ENCODE measurements at places on chromosomes 16 and 17.

- no peak for DNase-seq
Observed at GRCh38 chr16:20833086-20833485, 26.8 kb downstream of the REXO5 start.

- no peak for DNase-seq
Observed at GRCh38 chr17:17669580-17670235, 11.6 kb upstream of the RAI1 start.

DNA sequence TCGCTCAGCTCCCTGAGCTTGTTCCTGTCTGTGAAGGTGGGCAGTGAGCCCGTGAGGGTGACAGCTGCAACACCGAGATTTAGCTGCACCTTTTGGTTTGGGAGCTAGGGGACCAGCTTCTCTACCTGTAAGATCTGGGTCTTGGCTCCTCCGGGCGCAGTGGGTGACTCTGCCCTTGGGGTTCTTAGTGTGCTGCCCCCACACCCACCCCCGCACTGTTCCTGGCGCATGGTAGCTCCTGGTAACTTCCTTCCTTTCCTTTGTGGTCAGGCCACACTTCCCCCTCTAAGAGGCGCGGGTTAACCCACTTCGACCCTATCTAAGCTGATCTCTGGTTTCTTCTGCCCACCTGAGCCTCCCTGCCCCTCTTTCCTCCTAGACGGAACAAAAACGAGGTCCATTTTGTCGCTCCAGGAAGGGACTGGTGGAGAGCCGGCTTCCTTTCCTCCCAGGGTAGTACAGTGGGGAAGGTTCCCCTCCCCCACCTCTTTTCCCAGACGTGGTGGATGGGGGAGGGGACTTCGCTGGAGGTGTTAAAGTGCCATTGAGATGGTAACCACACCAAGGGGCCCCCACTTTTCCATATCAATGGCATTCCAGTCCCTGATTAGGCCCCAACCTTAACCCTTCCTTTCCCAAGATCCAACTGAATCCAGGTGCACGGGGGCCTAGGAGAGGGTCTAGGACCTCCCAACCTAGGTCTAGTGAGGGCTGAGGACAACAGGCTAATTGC is 4.6 kb upstream of the CLDN9 start:
- DNase-seq, result peak; percentile 23

GRCh38 chr17:16106161-16106891 is 106.7 kb downstream of the TTC19 start:
- DNase-seq, result no peak

- DNase-seq, result no peak
Observed at GRCh38 chr16:12272264-12272663, 295.7 kb downstream of the SNX29 start.

- DNase-seq, result no peak
Observed at GRCh38 chr17:13405807-13406206, 195.9 kb downstream of the HS3ST3A1 start.

DNA sequence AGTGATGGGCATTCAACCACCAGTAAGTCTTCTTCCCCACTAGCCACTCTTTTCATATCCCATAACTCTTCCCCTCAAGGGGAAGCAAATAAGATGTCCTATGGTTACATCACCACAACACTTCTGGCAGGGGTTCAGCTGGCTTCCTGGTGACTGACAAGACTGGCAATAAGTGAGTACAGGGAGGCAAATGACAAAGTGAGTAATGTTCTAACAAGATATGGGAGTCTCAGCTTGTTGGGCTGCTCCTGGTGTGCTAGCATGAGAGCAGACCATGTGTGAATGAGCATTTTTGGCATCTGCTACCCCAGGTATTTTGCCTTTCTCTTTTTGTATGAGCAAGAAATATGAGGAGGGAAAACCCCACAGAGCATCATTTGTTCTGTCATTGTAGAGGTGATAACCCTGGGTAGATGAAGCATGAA is 9.9 kb downstream of the TMIGD1 start:
- peak; percentile 55 for DNase-seq

GRCh38 chr17:78252701-78253635 is 21.5 kb downstream of the TMEM235 start:
- DNase-seq, result peak; percentile 65

GRCh38 chr16:23830276-23830675 is 5.5 kb upstream of the PRKCB start:
- DNase-seq, result no peak

DNA sequence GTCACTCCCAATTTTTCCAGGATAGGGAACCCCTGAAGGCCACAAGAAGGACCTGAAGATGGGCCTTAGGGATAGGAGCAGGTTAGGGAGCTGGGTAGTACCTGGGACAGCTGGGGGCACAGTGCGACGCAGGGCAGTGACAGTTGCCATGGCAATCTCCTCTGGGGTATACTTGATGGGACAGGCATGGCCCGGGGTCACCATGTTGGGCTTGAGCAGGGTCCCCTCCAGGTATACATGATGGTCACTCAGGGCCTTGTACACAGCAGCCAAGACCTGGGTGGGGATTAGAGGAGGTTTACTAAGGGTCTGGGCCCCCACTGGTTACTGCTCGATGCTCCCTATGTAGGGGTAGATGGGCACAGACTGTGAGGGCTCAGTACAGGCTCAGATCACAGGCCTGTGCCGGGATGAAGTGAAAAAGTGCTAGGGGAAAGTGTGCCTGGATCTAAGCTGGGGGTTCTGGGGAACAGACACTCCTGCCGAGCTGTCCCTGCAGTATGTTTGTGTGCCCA is 2.7 kb downstream of the ALDOC start:
- no peak for DNase-seq

- no peak for DNase-seq
Observed at GRCh38 chr17:74304184-74304583, 21.8 kb upstream of the KIF19 start.

- no peak for DNase-seq
Observed at GRCh38 chr16:57797526-57798266, 4.6 kb downstream of the KIFC3 start.

GRCh38 chr16:14309906-14310305 is 238.8 kb downstream of the MRTFB start:
- no peak for DNase-seq

- DNase-seq, result no peak
Observed at GRCh38 chr17:83029571-83029970, 49.8 kb upstream of the METRNL start.

- no peak for DNase-seq
Observed at GRCh38 chr17:65799454-65799853, 238.0 kb upstream of the AXIN2 start.
